ENCODE measurements at places on chromosomes 2 and 18.
A peak's percentile ranks its signal among the peaks of the same experiment; 100 is the strongest.

DNA sequence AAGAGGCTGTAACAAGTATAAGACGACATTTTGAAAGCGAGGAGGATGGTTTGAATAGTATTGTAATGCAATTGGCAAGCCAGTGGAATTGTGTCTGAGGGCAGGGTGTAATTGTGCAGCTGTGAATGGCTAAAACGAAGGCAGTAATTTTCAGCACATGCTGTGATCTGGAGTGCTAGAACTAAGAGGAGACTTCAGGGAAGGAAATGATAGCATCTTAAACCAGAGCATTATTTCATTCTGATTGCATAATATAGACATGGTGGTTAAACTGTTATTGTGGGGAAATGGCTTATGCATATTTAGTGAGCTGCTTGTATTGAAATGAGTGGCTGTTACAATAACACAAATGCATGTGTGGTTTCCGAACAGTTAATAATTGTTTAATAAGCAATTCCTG, 36.3 kb downstream of the THSD7B start:
- no peak for DNase-seq

DNA sequence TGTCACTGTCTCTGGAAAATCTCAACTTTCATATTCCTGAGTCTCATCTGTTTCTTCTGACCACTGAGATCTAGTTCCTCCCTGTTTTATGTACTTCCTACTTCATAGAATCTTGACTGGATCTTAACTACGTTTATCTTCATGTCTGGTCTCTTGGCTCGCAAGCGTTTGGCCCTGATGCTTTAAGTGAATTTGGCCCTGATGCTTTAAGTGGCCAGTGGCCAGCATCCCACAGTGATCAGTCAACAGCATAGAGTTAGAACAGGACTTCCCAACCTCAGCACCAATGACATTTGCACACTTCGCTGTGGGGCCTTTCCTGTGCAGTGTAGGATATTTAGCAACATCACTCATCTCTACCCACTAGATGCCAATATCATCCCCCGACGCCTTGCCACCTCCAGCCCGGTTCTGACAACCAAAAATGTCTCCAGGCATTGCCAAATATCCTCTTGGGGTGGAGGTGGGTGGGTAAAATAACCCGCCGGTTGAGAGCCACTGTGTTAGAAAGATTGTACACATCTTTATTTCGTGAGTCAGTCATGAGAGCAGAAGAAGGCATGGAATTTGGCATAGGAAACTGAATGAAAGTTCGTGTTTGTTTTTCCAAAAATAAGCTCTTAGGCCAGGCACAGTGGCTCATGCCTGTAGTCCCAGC, 12.2 kb downstream of the TM4SF20 start:
- DNase-seq, result no peak

DNA sequence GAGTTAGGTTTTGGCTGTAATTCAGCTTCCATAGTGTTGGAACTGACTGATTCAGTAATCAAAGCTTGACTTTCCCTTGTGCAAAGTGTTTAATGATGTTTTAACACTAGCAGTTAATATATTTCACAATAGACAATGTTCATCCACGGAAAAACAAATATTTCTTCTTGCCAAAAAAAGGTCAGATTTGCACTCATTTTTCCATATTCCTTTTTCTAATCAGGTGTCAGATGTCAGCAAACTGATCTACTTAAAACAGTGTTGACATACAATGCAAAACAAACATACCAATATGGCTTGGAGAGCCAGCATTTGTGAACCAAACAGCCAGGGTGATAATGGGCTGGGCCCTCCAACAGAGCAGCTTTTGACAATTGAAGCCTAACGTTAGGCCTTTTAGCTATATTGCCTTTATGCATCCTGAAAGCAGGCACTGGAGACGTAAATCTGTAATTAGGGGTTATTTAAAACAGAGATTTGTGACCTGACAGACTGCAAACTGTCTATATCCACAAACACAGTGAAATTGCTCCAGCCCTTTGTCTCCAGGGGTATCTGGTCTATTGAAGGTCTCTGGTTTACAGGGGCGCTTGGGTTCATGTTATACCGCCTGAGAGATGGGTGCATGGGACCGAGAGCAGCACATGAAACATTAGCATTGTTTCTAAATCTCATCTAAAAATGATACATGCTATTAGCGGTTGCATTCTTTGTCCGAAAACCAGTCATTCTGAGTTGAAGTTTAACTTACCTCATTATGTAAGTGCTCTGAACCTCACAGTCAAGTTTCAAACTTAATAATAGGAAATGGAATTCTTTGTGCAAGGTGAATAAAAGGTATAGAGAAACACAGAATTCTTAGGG, 7.1 kb upstream of the CDCA7 start:
- DNase-seq, result peak; percentile 39

- no peak for DNase-seq
Observed at GRCh38 chr2:235026649-235027557, 75.1 kb downstream of the SH3BP4 start.

DNA sequence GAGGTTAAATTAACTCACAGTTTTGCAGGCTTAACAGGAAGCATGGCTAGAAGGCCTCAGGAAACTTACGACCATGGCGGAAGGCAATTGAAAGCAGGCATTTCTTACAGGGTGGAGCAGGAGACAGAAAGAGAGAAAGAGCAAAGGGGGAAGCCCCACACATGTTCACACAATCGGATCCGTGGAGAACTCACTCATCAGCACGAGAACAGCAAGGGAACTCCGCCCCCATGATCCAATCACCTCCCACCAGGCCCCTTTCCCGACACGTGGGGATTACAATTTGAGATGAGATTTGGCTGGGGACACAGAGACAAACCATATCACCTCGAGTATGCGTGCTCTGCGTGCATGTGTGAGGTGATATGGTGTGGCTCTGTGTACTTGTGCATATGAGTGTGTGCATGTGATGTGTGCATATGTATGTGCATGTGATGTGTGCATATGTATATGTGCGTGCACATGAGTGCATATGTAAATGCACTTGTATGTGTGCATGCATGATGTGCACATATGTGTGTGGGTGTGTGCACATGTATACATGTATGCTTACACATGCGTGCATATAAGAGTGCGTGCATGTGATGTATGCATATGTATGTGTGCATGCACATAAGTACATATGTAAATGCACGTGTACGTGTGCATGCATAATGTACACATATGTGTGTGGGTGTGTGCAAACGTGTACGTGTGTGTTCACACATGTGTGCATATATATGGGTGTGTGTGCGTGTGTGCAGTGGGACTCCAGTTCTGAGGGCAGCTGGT, 108.7 kb upstream of the HDAC4 start:
- no peak for DNase-seq

DNA sequence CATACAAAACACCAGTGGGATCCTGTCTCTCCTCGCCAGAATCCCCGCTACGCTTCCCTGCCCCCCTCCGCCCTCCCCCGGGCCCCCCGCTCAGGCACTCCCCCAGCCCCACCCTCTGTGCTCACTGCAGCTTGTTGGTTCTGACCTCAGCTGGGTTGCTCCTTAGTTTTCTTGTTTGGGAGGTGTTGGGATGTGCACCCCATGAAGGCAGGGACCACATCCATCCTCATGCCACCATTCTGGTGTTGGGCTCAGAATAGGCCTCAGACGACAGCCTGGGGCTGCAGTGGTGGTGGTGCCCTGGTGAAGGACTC, 4.6 kb downstream of the SNED1 start:
- DNase-seq, result no peak

DNA sequence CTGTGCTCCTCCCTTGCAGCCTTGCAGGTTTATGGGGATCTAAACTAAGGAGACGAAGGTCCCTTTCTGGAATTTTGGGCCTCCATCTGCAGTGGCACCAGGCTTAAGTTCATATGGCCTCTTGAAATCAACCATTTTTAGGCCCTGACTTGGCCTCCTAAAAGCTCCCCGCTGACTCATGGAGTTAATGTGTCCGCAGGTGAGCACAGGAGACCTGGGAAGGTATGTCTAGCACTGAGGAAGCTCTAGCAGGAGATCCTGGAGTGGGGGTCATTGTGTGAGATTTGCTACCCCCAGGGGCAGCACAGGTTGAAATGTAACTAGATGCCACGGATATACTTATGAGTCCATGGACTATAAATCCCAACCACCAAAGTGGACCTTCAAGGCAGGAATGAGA, 95.9 kb upstream of the CELF4 start:
- DNase-seq, result no peak

- DNase-seq, result no peak
Observed at GRCh38 chr2:232488097-232488711, 570 bp upstream of the ECEL1 start.

- DNase-seq, result no peak
Observed at GRCh38 chr2:215973954-215974699, 39.2 kb downstream of the MREG start.

DNA sequence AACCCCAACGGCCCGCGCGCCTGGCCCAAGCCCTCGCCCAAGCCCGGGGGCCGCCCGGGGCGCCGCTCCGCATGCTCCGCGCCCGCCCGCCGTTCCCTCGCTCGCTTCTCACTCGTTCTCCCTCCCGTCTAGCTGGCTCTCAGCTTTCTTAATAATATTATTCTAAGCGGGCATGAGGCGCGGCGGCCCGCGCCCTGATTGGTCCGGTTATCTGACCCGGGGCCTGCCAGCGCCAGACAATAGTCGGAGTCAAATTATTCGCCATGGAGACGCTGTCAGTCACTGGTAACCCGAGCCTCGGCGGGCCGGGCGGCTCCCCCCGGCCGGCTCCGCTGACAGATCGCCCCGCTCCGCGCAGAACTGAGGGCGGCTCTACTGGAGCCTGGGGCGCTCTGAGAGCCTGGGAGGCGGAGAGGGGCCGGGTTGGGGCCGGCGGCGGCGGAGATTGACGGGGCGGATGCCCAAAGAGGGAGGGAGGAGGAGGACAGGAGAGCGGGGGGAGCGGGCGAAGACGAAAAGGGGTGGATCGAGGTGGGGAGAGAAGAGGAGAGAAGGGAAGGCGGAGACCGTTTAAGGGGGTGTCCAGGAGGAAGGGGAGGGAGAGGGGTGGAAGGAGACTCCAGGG, at the start of gene SIX2:
Gene SIX2 (minus strand): TSS at position 150 of the 625 bp plus-strand sequence. CDS start 342 bp downstream, outside the sequence.
- peak; percentile 41 for DNase-seq

- DNase-seq, result peak; percentile 42
Observed at GRCh38 chr2:227772197-227772661, 26.5 kb downstream of the SCYGR8 start.

- no peak for DNase-seq
Observed at GRCh38 chr2:61512768-61513398, 25.3 kb downstream of the XPO1 start.

DNA sequence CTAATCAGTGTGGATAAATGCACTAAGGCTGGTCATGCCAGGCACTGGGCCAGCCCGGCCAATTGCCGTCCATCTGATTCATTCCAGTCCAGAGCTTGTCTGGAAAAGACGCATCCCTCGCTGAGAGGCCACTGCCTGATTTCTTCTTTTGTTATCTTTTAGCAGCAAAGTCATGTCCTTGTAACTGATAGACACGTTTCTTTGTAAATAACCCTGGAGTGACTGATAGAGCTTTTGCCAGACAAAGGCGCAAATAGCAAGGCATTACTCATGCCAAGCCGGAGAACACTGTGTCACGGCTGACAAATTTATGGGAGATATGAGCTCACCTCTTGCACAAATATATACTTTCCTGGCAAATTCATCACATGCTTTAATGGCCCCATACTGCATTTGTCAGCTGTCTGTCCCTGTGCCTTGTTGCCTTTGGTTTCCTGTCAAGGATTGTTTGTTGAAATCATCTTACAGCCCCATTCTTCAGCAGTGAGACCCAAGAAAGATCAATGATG, 164.4 kb downstream of the ETAA1 start:
- DNase-seq, result no peak

DNA sequence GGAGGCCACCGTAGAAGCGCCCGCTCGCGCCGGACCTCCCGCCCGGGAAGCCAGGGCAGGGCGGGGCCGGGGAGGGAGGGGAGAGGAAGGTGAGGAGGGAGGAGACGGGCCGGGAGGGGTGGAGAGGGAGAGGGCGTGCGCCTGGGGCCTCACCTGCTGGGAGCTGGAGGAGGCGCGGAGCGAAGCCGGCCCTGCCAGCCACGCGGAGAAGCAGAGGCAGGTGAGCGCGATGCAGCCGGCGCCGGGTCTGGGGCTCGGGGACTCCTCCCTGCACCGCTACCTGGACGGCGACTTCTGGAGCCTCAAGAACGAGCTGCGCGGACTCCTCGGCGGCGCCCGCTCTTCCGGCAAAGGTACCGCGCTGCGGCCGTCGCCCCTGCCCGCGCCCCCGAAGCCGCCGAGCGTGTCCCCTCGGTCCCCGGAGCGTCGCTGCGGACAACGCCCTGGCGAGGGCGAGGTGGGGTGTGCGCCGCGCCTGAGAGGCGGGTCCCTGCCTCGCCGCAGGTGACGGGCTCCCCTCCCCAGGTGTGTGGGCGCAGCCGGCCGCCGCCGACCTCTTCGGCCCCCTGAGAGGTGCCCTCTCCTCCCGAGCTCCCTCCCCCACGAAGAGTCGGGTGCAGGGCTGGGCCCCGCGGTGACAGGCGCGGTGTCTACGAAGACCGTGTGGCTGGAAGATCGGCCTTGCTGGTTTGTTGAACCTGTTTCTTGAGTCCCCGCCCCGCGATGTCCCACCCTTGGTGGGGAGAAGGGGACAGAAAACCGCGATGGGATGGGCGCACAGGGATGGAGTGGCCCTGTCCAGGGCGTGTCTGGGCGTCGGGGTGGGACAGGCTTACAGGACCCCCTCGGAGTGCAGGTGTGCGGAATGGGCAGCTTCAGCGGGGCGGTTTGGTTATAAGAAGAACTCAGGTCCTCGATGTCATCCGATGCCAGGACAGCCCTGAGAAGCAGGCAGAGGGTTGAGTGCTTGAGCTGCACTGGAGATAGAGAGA, at the start of gene ACOXL:
Gene ACOXL (plus strand): TSS at position 152 of the 992 bp plus-strand sequence. CDS start 35,817 bp downstream, outside the sequence.
- DNase-seq, result no peak

DNA sequence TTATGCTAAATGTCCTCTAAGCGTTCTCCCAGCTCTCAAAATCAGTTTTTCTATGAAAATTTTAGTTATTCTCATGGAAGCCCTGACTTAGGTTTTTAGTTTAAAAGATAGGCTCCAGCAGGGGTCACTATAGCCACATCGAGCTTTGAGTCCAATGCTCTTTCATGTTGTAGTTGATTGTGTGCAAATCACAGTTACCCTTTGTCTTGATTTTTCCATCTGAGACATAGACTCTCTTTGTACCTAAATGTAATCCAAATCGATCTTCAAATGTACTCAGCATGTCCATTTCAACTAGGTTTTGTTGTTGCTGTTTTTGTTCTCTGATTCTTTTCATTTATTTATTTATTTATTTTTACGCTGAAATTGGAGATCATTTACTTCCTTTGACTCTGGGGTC, 26.4 kb upstream of the MSTN start:
- peak; percentile 73 for DNase-seq

GRCh38 chr2:33115196-33115595, 168.4 kb downstream of the LTBP1 start:
- no peak for DNase-seq

Data from HepG2 (cell line).